Hindlimb muscle (tissue), 1 donor: ENCODE measurements at places on chromosomes 4 and X. TPM values are rescaled to one million over a fixed set of nuclear protein-coding genes. Genes with fewer than 3 reads are reported as not detected.

The PAGE1 gene
- not detected for polyA plus RNA-seq

DNA sequence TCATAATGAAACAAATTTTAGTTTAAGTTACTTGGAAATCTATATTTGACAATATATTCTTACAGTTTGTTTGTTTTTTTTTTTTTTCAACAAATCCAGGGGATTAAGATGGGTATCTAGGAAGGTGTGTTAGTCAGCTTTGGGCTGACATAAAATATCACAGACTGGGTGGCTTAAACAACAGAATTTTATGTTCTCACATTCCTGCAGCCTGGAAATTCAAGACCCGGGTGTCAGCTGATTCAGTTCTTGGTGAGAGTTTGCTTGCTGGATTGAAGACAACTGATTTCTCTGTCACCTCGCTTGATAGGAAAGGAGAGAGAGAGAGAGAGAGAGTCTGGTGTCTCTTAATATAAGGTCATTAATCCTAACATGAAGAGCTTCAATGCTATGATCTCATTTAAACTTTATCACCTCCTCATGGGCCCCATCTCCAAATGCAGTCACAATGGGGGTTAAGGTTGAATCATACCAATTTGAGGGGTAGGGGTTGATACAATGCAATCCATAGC lies 465.2 kb downstream of the CENPC start:
- DNase-seq = no peak

The SYN1 gene
- 8.8 TPM for polyA plus RNA-seq

DNA sequence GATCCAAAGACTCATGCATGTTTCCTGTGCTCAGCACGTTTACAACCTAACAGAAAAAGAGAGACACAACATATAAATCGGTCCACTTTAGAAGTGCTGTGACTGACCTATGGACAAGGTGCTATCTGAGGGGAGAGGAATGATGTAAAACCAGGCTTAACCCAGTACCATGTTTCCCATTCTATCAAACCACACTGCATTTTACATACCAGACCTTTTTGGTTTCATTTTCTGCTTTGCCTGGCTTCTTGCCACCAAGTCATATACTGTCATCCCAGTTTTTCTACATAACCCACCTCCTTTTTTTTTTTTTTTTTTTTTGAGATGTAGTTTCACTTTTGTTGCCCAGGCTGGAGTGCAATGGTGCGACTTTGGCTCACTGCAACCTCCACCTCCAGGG lies 82.2 kb downstream of the KLF8 start:
- no peak for DNase-seq

GRCh38 chr4:126719852-126720251 lies 912.9 kb upstream of the INTU start:
- DNase-seq = no peak

DNA sequence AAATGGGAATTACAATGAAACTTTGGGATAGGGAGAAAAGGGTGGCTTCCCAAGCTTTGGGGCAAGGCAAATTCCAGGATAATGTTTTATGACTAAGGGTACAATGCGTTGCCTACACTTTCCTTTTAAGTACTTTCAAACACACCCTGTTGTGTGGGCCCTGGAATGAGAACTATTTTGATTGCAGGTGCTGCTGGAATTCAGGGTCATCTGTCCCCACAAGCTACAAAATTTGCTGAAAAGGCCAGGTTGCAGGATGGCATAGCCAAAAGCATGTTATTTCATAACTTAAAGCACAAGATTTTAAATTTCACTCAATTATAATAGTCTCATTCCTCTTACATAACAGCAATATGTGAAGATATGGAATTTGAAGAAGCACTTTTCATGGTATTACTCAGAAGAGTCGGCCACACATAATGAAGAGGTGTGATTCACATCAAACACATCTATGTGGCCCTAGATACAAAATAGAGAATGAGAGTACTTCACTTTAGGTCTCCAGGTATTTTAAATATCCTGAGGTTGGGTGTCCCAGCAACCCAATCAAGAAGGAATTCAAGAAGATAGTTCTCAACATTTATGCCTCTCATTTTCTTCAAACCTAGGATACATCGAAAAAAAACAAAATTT lies 89.3 kb downstream of the APBB2 start:
- DNase-seq = no peak

DNA sequence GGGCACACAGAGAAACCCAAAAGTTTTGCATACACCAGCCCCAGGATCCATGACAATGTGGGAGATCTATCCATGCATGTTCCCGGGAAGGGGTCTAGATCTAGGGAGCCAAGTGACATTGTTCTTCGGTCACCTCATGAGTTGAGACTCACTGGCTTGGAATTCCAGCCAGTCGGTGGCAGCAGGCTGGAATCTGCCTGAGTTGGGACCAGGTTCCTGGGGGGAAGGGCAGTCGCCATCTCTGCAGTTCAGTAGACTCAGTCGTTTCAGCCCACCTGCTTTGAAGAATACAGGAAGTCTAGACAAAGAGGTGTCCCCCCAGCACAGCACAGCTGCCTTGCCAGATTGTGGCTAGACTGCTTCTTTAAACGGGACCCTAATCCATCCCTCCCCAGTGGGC lies 46.0 kb upstream of the PBDC1 start:
- DNase-seq = no peak

The STS gene
- 16.6 TPM for polyA plus RNA-seq

The F8A2 gene
- not detected for polyA plus RNA-seq

DNA sequence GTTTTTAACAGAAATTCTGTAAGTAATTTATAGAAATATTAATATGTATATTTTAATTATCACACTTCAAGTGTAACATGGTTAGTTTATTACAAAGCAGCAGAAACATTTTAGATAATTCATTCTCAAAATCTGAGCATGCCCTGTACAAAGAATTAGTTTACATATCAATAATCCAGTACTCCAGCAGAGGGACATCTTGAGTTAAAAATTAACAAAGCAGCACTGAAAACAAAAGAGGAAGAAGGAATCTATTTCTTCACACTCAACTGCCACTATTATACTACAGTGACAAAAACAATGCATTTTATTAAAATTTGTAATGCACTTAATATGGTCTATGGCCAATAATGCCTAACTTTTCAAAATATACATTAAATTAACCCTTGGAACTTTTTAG lies 179.1 kb upstream of the KLHL4 start:
- no peak for DNase-seq

- no peak for DNase-seq
These were observed 4.7 kb downstream of the RIPPLY1 start for GRCh38 chrX:106898462-106898861.

DNA sequence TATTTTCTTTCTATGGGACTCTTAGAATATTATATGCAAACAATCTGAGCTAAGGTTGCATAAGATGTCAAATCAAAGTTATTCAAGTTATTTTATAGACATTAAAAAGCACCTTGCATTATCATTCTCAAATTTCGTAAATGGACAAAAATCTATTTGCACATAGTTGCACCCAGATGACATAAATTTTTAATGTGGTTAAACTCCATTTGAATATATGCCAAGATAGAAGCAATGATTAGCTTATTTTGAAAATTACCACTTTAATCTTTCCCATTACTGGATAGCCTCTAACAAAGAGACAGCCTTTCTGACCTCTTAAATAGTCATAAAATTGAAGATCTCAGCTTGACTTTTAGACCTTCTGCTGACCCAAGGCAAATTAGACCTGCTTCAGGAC lies 386.8 kb downstream of the RAPGEF2 start:
- DNase-seq = no peak

DNA sequence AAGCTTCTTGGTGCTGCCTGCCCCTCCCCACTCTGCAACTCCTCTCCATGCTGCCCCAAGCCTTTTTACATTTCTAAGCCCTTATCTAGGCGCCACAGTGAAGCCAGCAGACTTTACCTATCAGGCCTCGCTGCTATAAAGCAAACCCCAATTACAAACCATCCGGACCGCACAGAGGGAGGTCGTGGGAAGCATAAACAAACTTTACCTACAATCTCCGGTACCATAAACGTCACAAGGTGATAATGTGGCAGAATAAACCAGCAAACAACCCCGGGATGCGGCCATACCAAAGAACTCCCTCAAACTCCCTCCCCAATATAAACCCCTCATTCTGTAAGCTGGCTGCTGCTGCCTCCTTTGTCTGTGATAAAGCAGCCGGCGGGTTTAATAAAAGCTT lies 54.0 kb upstream of the ZCCHC13 start:
- DNase-seq = no peak

DNA sequence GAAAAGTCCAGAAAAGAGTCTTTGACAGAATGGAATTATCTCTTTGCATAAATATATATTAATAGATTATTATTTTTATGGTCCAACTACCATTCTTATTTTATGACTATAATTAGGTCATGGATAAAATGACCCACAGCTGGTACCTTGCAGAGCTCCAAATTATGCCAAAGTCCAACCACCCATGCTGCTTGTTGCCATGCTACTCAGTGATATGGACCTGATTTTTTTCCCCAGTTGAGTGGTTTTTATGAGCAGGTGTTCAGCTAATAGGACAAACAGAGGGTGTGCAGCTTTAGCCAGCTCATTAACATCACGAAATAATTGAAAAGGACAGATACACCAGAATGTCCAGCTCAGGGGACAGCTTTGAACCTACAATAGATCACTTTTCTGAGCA lies 9.7 kb downstream of the HOPX start:
- DNase-seq = no peak

The UNC5C gene
- 0.46 TPM for polyA plus RNA-seq

The TTC29 gene
- not detected for polyA plus RNA-seq

The ATP6AP2 gene
- 63.5 TPM for polyA plus RNA-seq

The FGFR3 gene
- polyA plus RNA-seq = 1.8 TPM
